ENCODE measurements at places on chromosomes 3 and 15. TPM values are rescaled to one million over a fixed set of nuclear protein-coding genes. Genes with fewer than 3 reads are reported as not detected.

The ACVR2B gene
- 14.4 TPM for polyA plus RNA-seq

The PLAAT1 gene
- polyA plus RNA-seq, result 1.1 TPM

The SYNPR gene
- polyA plus RNA-seq, result not detected

DNA sequence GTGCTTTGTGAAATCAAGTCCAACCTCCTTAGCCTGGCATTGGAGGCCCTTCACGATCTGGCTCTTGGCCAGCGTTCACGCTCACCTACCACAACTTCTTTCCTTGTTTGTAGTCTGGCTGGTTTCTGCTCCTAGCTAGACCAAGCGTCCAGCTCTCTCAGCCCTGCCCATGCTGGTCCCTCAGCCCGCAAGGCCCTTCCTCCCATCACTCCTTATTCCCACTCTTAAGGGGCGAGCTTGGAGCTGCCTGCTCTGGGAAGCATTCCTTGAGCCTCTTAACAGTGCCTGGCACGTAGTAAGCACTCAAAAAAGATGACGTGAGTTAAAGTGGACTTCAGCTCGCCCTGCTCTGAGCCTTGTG is 8.7 kb downstream of the SLC6A6 start:
- no peak for DNase-seq
